ENCODE measurements at places on chromosomes 4 and X.

DNA sequence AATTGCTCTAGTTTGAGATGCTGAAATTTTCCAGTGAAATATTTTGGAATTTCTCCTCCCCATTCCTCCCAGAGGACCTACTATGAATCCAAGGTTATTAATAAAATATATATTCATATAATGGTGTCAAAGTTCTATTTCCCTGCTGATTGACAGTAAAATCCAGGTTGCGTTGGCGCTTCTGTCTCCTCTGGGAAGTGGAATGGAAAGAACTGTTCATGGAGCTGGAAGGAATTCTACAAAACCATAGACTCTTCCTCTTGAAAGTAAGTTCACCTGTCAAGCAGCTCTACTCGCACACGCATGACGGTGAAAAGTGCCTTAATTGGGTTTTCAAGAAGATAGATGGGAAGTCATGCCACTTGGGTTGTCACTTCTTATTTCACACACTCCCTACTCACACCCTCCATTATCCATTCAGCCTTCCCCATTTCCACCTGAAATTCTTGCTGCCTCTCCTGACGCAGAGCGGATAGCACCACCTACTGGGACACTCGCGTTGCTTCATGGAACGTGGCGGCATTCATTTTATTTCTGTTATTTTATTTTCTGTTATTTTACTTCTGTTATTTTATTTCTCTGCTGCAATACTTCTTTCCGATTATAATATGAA is 351.6 kb downstream of the NLGN4X start:
- DNase-seq, result no peak
- H3K4me3 ChIP-seq, result no peak overlapping the region
- no peaks in the 10 kb centered on the region for H3K27me3 ChIP-seq
- no peaks in the 10 kb centered on the region for H3K4me1 ChIP-seq
- H3K27ac ChIP-seq, result no peak overlapping the region

GRCh38 chrX:148363471-148364235 is 136.8 kb upstream of the AFF2 start:
- peaks cover 3% of the 10 kb centered on the region for H3K4me1 ChIP-seq
- no peaks in the 10 kb centered on the region for H3K27me3 ChIP-seq
- H3K27ac ChIP-seq, result no peak overlapping the region
- no peak for DNase-seq
- no peaks in the 10 kb centered on the region for H3K36me3 ChIP-seq

DNA sequence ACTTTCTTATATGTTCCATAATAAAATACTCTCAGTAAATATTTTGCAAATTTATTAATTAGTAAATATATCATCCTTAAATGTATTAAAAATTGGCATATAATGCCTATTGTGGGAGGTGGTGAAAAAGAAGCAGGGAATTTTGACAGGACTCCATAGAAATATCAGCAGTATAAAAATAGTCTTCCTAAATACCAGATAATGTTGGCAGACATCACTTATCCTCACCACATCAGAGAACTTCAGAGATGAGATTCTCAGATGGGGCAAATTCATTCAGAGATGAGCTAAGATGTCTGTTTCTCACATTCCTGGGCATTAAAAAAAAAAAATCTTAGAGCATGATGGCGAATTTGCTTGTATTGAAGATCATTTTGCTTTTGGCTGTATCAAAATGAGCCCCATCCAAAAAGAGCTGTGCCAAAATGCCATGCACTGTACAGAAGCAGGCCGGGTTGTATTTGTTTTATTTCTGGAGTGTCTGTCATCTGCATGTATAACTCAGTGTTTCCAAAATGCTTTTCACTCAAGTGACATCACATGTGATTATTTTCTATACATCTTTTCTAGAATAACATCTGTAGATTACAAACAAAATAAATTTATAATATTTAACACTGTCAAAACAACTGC is 41.7 kb downstream of the ATP8A1 start:
- H3K27ac ChIP-seq, result no peak overlapping the region
- H3K4me1 ChIP-seq, result no peaks in the 10 kb centered on the region
- H3K4me3 ChIP-seq, result no peak overlapping the region
- no peaks in the 10 kb centered on the region for H3K36me3 ChIP-seq

DNA sequence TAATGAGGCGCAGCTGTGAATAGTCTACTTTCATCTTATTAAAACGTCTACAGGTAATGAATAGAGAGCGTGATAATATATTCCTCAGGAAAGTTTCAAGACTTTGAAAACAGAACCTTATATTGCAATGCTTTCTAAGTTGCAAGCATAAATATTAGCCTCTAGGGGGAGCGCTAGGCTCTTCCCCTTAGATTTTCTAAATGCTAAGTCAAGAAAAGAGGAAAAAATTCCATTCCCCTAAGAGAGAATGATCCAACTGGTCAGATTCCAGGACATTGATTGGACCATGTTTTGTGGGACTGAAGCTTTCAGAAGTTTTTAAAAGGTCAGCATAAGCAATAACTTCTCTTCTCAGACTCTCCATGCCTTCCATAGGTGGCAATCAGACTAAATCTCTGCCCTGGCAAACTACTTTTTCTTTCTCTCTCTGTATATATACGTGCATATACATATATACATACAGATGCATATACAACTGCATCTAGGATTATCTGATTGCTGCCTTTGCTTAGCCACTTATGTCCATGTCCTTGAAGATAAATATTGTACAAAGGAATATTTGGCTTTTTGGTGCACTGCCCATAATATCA is 492.9 kb downstream of the INPP4B start:
- no peak overlapping the region for H3K27ac ChIP-seq
- no peak for DNase-seq
- no peaks in the 10 kb centered on the region for H3K4me1 ChIP-seq
- no peaks in the 10 kb centered on the region for H3K27me3 ChIP-seq
